Mammary epithelial cell (primary cell): ENCODE measurements at places on chromosomes 2 and 18. TPM values are rescaled to one million over a fixed set of nuclear protein-coding genes. Genes with fewer than 3 reads are reported as not detected.

MAP2 gene
- 31.5 TPM for total RNA-seq

DUSP11 gene
- total RNA-seq, result 40.5 TPM

OTOS gene
- total RNA-seq, result not detected in 2 replicates

ECEL1 gene
- not detected in 2 replicates for total RNA-seq

GPBAR1 gene
- total RNA-seq, result 0.45 and 0.49 TPM in 2 replicates

SNRNP200 gene
- 87.3 and 93.8 TPM in 2 replicates for total RNA-seq

G6PC2 gene
- total RNA-seq, result not detected in 2 replicates

CXCR1 gene
- total RNA-seq, result 0.43 and 1.1 TPM in 2 replicates

DQX1 gene
- 4.7 and 5.2 TPM in 2 replicates for total RNA-seq

ANKRD29 gene
- total RNA-seq, result 8.7 TPM

CHMP3 gene
- 143 and 177 TPM in 2 replicates for total RNA-seq

PLB1 gene
- total RNA-seq, result 4.2 TPM

ACAA2 gene
- 45.9 and 61.7 TPM in 2 replicates for total RNA-seq

ACTR1B gene
- 53.6 and 56.4 TPM in 2 replicates for total RNA-seq

SULT1C2 gene
- not detected for total RNA-seq

PLEKHA3 gene
- 6.0 TPM for total RNA-seq

CD226 gene
- total RNA-seq, result 0.67 TPM

DSC2 gene
- 26.2 and 34.7 TPM in 2 replicates for total RNA-seq

REG1B gene
- not detected for total RNA-seq

CNGA3 gene
- not detected for total RNA-seq

ACTR3 gene
- total RNA-seq, result 358 and 374 TPM in 2 replicates

ANKRD30BL gene
- total RNA-seq, result not detected

THAP4 gene
- 51.2 and 61.1 TPM in 2 replicates for total RNA-seq

GKN2 gene
- total RNA-seq, result not detected in 2 replicates

SLC5A7 gene
- not detected in 2 replicates for total RNA-seq

DPYSL5 gene
- not detected in 2 replicates for total RNA-seq

LYPD1 gene
- total RNA-seq, result not detected in 2 replicates

EN1 gene
- total RNA-seq, result 0.33 TPM

NPHP1 gene
- total RNA-seq, result 6.6 and 7.8 TPM in 2 replicates

C18orf32 gene
- total RNA-seq, result 32.2 and 41.8 TPM in 2 replicates

CPO gene
- total RNA-seq, result not detected in 2 replicates

CHRNG gene
- total RNA-seq, result not detected

SPIRE1 gene
- 63.8 TPM for total RNA-seq
